ENCODE measurements at places on chromosomes 16 and 17. TPM values are rescaled to one million over a fixed set of nuclear protein-coding genes. Genes with fewer than 3 reads are reported as not detected.
A peak's percentile ranks its signal among the peaks of the same experiment; 100 is the strongest.

NOL3 gene
- 29.5 TPM for total RNA-seq

TEDC2 gene
- total RNA-seq, result 4.0 TPM

MYH1 gene
- 0.20 TPM for total RNA-seq

P2RX5 gene
- total RNA-seq, result 1.1 TPM

ALDH3A1 gene
- total RNA-seq, result 4.7 TPM

CBX1 gene
- total RNA-seq, result 53.8 TPM

DNA sequence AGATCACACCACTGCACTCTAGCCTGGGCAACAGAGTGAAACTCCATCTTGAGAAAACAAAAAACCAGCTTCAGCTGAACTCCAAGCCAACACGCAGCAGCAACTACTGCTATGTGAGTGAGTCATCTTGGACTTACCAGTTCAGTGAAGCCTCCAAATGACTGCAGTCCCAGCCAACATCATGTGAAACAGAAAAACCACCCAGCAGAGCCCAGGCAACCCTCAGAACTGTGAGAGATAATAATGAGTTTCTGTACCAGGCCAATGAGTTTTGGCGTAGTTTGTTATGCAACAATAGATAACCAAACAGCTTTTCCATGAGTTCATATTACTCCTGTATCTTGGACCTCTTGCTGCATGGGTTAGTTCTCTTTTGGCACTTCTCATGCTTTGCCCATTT lies 23.3 kb downstream of the PHF12 start:
- H3K36me3 ChIP-seq, result peaks cover 18% of the 10 kb centered on the region
- H3K4me3 ChIP-seq, result no peak overlapping the region
- H3K27ac ChIP-seq, result no peak overlapping the region

DNA sequence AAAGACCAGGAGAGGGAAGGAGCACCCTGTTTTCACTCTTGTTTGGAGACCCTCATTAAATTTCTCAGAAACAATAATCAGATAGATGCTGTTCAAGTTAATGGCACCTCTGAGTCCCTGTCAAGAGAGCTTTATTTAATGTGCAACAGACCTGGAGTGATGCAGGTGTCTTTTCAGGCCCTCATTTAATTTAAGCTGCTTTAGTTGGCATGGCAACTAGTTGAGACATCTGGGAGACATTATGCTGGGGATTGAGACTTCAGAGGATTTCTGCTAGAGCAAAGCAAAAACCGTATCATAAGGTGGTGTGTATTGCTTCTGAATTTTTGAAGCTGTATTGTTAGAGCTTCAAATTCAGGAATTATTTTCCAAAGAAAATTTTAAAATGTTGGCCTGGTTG lies 108.5 kb downstream of the NLK start:
- H3K27ac ChIP-seq, result no peak overlapping the region
- no peak for DNase-seq
- no peaks in the 10 kb centered on the region for H3K36me3 ChIP-seq
- H3K4me1 ChIP-seq, result no peaks in the 10 kb centered on the region

DNA sequence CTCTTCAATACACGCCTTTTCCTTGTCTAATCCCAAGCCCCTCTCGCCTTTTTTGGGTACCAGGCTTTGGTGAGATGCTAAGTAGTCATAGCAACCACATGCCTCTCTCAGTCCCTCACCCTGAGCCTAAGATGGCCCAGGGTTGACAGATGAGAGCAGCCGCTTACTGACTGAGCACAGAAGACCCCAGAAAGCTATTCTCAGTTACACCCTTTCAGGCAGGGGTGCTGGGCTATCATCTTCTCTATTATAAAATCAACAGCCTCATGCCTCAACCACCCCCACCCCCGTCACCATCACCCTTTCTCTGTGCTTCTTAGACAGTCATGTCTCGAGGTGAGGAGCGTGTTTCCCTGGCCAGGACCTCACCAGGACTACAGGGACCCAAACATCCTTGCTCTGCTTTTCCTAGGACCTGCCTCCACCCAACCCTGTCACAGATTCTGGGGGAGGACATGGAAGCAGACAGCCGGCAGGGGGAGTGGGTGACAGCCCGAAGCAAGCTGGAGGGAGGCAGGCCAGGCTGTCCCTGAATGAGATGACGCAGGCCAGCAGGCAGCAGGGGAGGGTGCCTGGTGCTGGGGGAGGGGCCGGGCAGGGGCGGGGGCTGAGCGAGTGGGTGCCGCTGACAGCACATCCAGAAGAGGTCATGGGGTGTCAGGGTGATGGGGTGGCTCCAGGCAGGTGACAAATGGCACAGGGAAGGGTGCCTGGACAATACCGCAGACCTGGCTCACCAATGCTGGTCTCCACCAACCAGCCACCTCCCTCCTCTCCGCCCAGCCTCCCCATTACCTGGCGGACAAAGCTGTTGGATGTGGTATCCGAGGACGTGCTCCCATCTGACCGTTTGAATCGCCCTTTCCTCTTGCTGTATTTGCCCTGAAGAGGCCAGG lies 3.1 kb downstream of the CACNB1 start:
- H3K27me3 ChIP-seq, result no peaks in the 10 kb centered on the region
- peak overlapping the region; percentile 58 for H3K4me3 ChIP-seq
- peaks cover 13% of the 10 kb centered on the region for H3K4me1 ChIP-seq
- DNase-seq, result peak; percentile 64
- no peak overlapping the region for H3K27ac ChIP-seq

- no peak overlapping the region for H3K4me3 ChIP-seq
- no peak overlapping the region for H3K27ac ChIP-seq
- H3K36me3 ChIP-seq, result no peaks in the 10 kb centered on the region
- no peaks in the 10 kb centered on the region for H3K27me3 ChIP-seq
These were observed 262.7 kb upstream of the KCNJ16 start for GRCh38 chr17:69812240-69812837.

- H3K4me1 ChIP-seq, result peaks cover 98% of the 10 kb centered on the region
- H3K27ac ChIP-seq, result peak overlapping the region; percentile 91
- no peaks in the 10 kb centered on the region for H3K27me3 ChIP-seq
- peaks cover 28% of the 10 kb centered on the region for H3K36me3 ChIP-seq
- no peak overlapping the region for H3K4me3 ChIP-seq
These were observed 9.8 kb downstream of the PGS1 start for GRCh38 chr17:78387977-78388941.
